NCI-H524 treated with DMSO at 0.1 percent for 48 hours (cell line): ENCODE measurements at places on chromosomes 5 and 9.

DNA sequence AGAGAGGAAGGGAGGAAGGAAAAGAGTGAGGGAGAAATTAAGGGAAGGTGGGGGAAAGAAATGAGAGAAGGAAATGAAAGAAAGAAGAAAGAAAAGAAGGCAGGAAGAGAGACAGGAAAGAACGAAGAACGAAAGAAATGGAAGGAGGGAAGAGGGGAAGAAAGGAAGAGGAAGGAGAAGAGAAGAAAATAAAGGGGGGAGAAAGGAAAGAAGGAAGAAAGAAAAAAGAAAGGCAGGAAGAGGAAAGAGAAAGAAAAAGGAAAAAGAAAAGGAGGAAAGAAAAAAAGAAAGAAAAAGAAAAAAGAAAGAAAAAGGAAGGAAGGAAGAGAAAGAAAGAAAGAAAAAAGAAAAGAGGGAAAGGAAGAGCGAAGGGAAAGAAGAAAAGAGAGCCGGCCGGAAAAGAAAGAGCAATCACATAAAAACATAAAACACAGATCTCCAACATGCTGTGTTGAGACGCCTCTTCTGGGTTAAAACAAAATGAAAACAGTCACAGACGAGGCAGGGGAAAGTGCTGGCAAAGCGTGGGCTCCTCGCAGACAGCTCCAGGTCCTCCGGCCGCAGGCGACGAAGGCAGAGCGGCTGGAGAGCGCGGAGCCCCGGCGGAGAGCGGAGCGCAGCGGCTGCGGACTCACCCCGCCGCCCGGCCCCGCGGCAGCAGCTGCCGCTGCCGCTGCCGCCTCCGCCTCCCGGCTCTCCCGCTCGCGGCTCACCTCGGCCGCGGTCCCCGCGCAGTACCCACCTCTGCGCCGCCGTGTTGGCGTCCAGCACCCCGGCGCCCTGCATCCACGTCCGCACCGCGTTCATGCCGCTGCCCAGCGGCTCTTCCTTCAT lies 896 bp downstream of the EBF1 start:
- no peak for DNase-seq

DNA sequence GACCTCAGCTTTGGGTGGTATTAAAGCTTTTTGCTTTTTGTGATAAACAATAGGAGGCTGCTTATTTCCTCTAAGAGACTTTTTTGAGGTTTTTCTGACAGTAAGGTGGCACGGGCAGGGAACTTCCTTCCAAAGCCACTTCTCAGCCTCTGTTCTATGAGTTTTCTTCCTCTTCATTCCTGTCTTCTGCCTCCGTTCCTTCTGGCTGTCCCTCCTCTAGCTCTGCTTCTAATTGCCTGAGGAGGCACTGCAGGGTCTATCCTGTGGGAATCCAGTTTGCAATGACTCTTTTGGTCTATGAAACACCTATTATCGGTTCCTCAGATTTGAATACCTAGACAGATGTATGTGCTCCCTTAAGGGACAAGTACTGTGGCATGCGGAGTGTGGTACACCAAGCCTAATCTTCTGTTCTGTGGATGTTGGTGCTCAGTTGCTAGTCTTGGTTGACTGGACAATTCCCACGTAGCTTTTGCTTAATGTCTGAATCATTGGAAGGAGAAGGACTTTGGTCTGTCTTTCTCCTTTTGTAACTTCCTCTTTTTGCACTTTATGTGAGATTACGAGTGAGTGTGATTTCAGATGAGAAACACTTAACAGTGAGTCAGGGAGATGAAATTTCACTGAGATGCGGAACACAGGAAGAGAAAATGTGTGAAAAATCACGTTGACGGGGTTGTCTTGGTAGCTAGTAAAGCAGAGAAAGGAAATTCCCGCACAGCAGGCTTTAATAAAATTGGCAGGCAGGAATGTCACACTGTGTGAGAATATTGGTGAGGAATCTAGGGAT lies 305.2 kb downstream of the EFNA5 start:
- DNase-seq: no peak

DNA sequence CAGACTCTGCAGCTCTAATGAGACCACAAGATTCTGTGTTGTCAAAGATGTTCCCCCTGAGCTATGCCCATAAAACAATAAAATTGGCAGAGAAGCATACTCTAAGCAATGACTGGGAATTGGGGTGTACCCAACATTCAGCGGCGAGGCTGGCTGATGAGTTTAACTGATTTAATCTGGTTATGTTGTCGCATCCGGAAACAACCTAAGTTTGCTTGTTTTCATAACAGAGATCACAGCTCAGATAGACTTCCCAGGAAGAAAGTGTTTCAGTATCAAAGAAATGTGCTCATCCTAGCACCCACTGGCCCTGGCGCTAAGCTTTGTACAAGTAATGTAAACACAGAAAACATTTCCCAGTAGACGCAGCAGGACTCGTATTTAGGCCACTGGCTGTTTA lies 7.4 kb downstream of the SEMA5A start:
- no peak for DNase-seq

- DNase-seq: no peak
Observed at GRCh38 chr9:133494636-133495326, 15.9 kb upstream of the SLC2A6 start.

DNA sequence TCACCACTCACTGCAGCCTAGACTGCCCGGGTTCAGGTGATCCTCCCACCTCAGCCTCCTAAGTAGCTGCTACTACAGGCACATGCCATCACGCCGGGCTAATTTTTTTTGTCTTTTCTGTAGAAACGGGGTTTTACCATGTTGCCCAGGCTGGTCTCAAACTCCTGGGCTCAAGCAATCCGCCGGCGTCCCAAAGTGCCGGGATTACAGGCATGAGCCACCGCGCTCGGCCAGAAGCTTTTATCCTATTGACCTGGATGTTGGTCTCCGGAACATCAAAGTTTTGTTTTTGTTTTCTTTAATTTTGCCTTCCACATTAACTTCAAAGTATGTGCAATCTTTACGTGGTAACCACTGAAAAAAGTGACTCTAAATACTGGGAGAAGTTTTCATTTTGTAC lies 42.4 kb upstream of the FST start:
- DNase-seq: no peak

DNA sequence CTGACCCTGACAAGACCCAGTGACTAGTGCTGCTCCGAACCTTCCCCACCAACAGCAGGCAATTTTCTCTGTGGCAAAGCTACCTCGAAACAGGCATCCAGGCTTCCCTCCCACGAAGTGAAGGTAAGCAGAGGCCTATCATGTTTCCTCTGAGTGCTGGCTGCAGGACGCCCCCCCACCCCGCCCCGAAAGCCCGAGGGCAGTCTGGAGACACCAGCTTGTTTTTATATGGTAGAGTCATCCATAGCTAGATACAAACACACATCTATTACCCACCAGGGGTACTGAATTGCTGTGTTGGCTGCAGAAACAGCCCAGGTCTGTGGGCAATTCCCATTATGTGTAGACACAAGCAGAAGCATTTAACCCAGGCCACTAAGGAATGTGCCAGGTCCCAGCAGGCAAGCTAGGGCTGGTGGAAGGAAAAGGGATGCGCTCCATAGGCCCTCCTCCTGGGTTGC lies 40.4 kb downstream of the LIX1 start:
- DNase-seq: no peak

DNA sequence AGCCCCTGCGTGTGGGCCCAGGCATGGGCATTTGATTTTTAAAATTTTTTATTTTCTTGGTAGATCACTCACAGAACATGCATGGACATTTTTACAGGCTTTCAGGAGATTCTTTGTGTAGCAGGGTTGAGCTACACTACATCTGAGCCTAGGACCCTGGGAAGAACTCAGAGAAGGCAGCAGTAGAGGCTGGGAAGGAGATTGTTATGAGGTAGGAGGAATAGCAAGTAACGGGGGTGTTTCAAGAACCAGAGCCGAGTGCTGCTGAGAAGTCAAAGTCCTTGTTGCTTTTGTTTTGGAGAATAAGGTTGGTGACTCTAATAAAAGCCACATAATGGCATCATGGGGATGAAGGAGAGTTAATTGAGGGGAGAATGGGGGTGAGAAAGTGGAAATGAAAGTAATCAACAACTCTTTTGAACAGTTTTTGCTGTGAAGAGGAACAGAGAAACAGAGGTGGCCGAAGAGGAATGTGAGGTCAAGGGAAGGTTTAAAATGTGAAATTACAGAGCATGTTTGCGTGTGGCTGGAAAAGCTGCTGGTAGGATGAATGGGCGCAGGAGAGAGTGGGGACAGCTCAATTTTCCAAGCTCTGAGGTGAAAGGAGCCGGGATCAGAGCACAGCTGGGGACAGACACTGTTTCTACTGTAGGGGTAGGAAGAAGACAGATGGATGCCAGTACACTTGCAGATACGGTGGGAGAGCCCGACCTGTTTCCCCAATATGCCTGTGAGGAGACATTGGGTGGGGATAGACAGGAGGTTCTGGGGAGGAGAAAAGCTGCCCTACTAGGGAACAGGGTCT lies 4.7 kb upstream of the PDLIM7 start:
- DNase-seq: no peak

DNA sequence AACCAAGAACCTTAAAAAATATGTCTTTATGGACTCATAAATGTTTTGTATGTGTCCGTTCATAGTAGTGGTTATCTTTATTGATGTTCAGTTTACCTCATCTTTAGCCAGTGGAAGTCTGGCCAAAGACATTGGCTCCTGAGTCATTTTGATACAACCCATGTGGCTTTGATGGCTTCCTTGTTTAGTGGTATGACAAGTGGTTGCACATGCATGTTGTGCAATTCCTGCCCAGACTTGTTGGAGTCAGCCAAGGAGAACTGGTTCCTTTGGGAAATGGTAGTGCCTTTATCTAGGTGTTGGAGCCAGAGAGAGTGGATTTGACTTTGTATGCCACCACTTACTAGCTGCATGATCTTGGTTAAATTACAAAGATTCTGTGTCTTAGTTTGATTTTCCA lies 94.3 kb downstream of the RPS23 start:
- DNase-seq: no peak

- DNase-seq: no peak
Observed at GRCh38 chr5:150603491-150603890, 37.0 kb upstream of the SYNPO start.
